Activated CD4-positive, alpha-beta T cell treated with anti-CD3 and anti-CD28 coated beads for 48 hours (primary cell): ENCODE measurements at places on chromosomes 2 and 18.

GRCh38 chr2:197878792-197879191 is 74.4 kb downstream of the PLCL1 start:
- DNase-seq: no peak

DNA sequence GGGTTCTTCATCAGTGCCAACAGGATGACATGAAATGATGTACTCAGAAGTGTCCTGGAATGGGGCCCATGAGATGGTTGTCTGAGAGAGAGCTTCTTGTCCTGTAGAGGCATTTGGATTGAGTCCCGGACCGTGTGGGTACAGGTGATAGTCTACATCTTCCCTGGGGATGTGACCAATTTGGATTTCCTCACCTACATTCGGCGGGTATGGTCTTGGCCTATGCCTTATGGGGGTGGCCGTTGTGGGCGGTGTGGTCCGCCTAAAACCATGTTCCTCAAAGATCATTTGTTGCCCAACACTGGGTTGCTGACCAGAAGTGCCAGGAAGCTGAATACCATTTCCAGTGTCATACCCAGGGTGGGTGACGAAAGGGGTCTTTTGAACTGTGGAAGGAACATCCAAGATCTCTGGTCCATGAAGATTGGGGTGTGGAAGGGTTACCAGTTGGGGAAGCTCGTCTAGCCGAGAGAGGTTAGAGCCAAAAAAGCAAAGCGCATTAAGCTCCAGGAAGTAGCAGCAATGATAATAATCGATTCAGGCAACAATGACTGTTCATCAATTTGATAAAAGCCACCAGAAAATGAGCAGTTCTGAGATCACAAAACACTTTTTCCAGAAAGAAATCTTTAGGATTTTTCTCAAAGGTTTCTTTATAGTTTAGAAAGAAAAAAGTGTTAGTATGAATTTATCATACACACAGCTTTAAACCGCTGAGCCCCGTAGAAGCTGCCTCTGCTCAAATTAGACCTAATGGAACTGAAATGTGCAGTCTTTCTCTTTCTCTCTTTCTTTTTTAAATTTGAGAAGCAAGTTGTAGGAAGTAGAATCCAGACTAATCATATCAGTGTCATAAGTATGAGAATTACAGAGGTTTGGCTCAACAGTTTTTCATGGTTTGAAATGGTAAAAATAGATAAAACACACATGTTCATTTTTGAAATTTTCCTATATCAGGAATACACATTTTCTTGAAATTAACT is 60.3 kb downstream of the ATIC start:
- no peak for DNase-seq

GRCh38 chr2:72778410-72778809 is 47.4 kb downstream of the EXOC6B start:
- DNase-seq: no peak

GRCh38 chr2:29650631-29651097 is 270.7 kb downstream of the ALK start:
- DNase-seq: no peak

- no peak for DNase-seq
These were observed 391.2 kb upstream of the FSIP2 start for GRCh38 chr2:185347445-185347844.
